EH (cell line): ENCODE measurements at places on chromosomes 12 and 14.

- no peak for DNase-seq
Measured at GRCh38 chr12:130074661-130075406, 87.4 kb upstream of the FZD10 start.

GRCh38 chr12:47816403-47817271, 3.1 kb downstream of the HDAC7 start:
- DNase-seq = peak; percentile 49

GRCh38 chr12:62581288-62582064, 114.8 kb downstream of the MON2 start:
- DNase-seq = peak; percentile 67

DNA sequence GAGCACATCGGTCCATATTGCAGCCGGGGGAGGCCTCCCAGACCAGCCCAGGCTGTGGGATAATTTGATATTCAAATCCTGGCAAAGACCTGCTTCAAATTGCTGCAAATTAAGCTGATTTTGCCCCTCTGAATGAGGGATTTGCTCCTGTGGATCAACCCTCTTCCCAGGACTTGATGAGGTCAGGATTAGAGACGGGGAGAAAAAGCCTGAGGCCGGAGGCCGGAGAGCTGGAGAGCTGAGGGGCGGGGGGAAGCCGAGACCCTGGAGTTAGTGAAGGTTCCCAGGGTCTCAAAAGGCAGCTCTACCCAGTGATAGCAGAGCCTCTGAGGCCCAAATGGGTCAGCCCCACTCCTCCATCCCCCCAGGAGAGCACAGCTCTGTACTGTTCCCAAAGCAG, 17.5 kb upstream of the VSX2 start:
- no peak for DNase-seq

GRCh38 chr14:88931321-88932110, 107.1 kb downstream of the TTC8 start:
- DNase-seq = no peak

DNA sequence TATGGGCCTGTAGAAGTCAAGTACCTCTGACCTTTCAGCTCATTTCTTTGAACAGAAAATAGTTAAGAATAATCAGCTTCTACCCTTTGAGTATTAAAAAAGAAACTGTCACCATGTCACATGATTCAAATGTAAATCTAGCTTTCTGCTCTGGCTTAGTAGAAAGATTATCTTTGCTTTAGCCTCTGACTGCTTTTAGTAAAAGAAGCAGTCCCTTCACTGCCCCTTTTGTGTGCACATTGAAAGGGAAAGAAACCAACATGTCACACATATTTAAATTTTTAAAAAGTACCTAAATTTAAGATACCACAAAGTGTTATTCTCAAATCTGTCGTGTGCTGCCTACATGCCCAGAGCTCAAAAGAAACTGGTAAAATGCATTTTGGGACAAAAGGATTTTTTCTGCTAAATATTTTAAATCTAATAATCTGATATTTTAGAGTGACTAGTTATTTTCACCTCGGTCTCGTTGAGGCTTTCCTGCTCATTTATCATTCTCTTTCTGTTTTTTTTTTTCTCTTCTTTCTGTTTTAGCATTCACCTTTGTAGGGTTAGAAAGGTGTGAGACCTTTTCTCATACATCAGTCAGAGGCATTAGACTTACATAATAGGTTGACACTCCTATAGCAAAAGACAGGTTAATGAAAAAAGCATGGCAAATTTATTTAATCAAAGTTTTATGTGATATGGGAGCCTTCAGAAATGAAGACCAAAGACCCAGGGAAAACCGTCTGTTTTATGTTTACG, 41.3 kb downstream of the SLC16A7 start:
- no peak for DNase-seq

GRCh38 chr12:11862798-11863197, 207.9 kb upstream of the BCL2L14 start:
- DNase-seq = peak; percentile 23

DNA sequence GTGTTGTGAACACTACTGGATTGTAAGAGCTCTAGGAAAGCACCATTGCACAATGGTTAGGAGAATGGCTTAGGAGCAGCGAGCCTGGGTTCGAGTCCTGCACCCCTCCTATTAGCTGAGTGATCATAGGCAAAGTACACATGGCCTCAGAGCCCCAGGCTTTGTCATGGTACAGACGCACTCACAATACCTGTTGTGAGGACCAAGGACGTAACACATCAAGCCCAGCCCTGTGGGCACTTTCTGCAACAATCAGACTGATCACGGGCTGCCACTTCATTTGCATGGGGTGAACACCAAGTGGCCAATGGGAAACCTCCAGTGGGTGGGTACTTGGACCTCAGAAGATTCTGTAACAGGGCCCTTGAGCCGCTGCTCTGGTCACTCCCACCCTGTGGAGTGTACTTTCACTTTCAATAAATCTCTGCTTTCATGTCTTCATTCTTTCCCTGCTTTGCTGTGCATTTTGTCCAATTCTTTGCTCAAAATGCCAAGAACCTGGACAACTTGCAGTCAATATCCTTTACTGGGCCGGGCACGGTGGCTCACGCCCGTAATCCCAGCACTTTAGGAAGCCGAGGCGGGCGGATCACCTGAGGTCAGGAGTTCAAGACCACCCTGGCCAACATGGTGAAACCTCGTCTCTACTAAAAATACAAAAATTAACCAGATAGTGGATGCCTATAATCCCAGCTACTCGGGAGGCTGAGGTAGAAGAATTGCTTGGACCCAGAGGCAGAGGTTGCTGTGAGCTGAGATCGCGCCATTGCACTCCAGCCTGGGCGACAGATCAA, 28.2 kb downstream of the GLRX5 start:
- DNase-seq = peak; percentile 45

GRCh38 chr14:88613552-88614010, 50.7 kb downstream of the ZC3H14 start:
- peak; percentile 66 for DNase-seq

- DNase-seq = peak; percentile 93
Measured at GRCh38 chr14:99986396-99986795, 78.8 kb upstream of the EVL start.

GRCh38 chr12:33670284-33670683, 230.7 kb upstream of the SYT10 start:
- DNase-seq = no peak

DNA sequence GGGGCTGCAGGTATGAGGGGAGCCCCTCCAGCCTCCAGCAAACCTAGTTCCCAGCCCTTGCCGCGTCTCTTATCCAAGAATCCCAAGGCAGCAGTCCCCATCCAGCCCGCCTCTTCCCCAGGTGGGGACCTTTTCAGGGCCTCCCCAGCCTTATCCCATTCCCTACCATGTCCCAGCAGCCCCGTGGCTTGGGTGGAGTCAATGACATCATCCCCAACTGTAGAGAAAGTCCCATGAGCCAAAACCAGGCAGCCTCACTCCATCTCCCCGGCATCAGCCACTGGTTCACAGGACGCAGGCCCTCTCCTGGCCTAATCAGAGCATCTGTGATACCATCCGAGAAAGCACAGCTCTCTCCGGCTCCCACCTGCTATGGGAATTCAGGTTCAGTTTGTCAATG, 131.0 kb downstream of the NCOR2 start:
- DNase-seq = no peak

DNA sequence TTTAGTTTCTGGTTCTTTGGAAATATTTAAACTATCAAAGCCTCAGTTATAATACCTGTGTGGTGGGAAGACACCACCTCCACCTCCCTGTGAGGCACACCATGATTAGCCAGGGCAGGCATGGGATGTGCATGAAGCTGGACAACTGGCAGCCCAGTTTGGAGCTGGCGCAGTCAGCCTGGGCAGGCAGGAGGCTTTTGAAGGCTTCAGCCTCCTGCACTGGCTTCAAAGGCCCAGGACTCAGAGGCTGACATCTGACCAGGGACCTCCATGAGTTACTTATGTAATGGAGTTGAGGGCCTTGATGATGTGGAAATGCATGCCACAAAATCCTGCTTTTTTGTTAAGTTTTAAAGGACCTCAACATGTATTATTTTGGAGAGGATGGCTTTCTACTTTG, 30.3 kb downstream of the C14orf132 start:
- no peak for DNase-seq

DNA sequence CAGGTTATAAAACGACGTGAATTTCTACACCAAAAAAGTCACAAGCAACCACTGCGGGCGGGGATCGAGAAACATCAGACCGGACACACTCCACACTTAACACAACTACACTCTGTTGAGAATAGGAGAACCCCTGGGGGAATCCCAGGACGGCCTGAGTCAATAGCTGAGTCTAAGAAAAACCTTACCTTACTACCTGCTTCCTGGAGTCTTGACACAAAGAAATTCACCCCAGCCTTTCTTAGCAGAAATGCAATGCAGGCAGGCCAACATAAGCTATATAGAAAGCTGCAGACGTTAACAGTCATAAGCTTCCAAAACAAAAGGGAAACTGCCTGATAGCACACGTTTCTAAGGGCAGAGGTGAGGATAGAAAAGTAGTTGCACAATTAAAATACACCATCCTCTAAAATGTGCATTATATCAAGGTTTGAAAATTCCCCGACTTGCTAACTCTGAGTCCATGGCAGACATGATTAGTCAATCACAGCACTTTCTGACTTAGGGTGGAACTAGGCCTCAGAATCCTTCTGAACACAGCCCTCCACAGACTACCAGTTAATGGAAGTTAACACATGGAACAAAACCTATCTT, 68.0 kb downstream of the CCDC88C start:
- DNase-seq = no peak

GRCh38 chr12:114400925-114401324, 5.0 kb downstream of the TBX5 start:
- DNase-seq = peak; percentile 94

DNA sequence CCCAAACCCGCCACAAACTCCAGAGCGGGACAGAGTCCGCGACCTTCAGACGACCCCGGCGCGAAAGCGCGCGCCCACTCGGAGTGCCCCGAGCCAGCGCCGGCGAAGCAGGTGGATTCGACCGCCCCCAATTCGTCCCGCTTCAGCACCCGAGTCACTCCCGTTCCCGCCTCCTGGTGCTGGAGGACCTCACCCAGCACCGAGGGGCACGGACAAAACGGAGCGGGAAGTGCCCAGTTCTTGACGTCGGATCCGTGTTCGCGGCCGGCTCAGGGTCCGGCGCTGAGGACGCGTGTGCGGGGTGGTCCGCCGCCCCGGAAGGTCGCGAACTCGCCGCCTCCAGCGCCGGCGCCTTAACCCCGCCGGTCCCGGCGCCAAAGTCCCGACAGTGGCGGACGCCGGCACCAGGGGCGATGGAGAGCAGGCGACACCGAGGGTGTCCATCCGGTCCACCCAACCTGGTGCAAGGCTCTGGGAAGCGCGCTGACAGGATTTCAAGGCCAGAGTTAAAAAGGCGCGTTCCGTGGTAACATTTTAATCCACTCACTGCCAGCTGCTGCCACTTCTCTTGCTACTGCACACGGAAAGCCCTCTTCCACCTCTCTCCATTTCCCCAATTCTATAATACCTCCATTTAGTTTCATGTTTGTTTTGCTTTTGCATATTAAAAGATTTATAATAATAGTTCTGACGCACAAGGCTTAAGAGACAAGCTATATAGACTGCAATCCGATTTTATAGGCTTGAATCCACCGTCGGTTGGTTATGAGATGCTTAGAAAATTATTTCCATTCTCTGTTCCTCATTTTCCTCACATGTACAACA, 240.0 kb upstream of the CPNE8 start:
- DNase-seq = no peak

DNA sequence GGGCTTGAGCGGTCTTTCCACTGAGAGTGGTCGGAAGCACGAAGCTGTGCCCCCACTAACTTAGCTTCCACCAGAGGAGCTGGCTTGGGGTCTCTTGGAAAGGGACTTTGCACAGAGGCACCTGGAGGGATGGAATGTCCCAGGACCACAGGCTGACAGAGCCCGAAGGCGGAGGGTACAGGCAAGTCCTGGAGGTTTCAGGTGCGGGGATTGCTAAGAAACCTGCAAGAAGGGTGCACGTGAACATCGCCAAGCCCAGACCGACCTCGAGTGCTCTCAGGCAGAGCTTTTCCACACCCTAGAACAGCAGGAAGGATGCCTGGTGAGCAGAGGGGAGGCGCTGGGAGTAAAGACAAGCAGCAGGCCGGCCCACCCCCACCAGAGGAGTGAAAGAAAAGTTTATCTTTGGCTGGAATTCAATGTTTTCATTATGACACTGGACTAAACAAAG, 61.6 kb downstream of the SERPINA3 start:
- DNase-seq = peak; percentile 74

DNA sequence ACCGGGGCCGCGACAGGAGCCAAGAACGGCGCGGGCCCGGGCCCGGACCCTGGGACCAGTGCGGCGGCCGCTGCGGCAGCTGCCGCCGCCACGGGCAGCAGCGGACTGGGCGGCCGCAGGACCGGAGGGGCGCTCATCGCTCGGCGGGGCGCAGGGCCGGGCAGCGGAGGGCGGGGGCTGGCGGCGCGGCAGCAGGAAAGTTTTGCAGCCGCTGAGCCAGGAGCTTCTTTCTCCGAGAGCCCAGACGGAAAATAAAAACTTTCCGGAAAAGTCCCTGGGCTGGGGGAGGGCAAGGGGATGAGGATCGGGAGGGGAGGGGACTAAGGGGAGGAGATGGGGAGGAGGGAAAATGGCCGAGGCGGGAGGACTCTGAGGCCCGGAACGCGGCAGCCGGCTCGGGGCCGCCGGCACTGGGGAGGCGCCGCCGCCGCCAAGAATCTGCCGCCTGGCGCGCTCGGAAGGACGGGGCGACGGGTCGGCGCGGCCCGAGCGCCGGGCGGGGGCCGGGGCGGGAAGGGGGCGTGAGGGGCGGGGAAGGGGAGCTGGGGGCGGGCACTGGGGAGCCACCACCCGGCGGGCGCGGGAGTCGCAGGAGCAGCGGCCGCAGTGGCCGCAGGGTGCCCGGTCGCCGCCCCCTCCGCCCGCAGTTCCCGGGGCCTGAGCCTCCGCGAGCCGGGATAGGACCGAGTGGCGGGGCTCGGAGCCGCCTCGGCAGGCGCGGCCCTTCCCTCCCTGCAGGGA, at the start of gene PRKD1:
Gene PRKD1, minus strand, starts transcription at position 472 of the 741 bp plus-strand sequence.
- peak; percentile 80 for DNase-seq

- no peak for DNase-seq
Measured at GRCh38 chr12:95738024-95738611, 52.4 kb downstream of the NTN4 start.

GRCh38 chr12:75986001-75986746, 45.4 kb downstream of the PHLDA1 start:
- DNase-seq = no peak

DNA sequence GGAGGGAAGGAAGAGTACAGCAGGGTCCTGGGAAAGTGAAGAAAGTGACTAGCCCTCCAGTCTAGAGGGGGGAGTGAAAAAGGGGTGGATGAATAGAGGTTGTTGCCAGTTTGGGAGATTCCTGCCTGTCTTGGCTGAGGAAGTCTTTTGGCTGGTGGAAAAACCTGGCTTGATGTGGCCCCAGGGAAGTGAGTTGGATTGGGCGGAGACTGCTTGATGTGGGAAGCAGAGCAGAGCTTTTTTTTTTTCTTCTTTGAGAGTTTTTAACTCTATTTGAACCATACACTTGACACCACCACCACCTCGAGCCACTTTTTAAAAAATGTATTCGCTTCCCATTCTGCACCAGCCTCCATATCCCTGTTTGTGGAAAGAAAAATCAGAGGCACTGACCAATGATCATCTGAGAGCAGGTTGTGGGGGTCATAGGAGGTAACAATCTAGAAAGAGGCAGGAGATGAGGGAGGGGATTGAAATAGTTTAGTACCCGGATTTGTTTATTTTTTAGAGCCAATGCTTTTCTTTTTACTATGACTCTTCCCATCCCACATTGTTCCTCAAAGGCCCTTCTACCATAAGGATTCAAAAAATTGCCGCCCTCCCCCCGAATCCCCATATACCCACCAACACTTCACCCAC, 690 bp upstream of the DTX3 start:
- peak; percentile 63 for DNase-seq

- no peak for DNase-seq
Measured at GRCh38 chr12:38711054-38711453, 194.3 kb downstream of the CPNE8 start.

GRCh38 chr12:82866946-82867345, 180.2 kb downstream of the TMTC2 start:
- DNase-seq = no peak
